ENCODE measurements at places on chromosomes 6 and 20. TPM values are rescaled to one million over a fixed set of nuclear protein-coding genes. Genes with fewer than 3 reads are reported as not detected.

Gene RIN2
- total RNA-seq: 34.0 TPM

Gene OOEP
- total RNA-seq: not detected

Gene CST2
- total RNA-seq: 0.53 TPM

Gene ULBP3
- total RNA-seq: 3.7 TPM

Gene EEF1A2
- total RNA-seq: 155 TPM

Gene SLC22A16
- total RNA-seq: not detected

Gene CLVS2
- not detected for total RNA-seq

Gene CMTR1
- total RNA-seq: 16.4 TPM

Gene FOXP4
- 15.9 TPM for total RNA-seq

Gene DYNLT2
- 0.65 TPM for total RNA-seq

Gene TBXT
- not detected for total RNA-seq

Gene RAD21L1
- not detected for total RNA-seq

Gene BNIP5
- total RNA-seq: not detected

Gene GINM1
- 27.5 TPM for total RNA-seq

Gene PSORS1C2
- total RNA-seq: not detected

Gene TFAP2D
- not detected for total RNA-seq

All from A549 treated with RU486 at 1 μM for 4 hours (cell line).